ENCODE measurements at places on chromosomes 2 and 18.

- DNase-seq: no peak
Observed at GRCh38 chr18:50138181-50139064, 56.5 kb downstream of the MYO5B start.

- no peak for DNase-seq
Observed at GRCh38 chr2:20972110-20972509, 71.8 kb downstream of the APOB start.

DNA sequence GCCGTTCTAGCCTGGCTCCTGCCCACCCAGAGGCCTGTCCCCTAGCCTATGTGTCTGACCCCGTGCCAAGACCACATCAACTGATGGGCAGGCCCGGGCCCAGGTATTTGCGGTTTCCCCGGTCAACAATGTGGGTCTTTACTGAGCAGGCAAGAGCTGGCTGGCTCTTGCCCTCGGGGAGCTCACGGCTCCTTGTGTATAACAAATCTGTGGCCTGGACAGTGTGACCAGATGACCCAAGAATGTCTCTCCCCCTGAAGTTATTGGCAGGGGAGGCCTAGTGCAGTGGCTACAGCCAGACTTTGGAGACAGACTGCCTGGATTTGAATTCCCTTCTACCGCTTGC is 179.6 kb downstream of the KLHL29 start:
- no peak for DNase-seq

DNA sequence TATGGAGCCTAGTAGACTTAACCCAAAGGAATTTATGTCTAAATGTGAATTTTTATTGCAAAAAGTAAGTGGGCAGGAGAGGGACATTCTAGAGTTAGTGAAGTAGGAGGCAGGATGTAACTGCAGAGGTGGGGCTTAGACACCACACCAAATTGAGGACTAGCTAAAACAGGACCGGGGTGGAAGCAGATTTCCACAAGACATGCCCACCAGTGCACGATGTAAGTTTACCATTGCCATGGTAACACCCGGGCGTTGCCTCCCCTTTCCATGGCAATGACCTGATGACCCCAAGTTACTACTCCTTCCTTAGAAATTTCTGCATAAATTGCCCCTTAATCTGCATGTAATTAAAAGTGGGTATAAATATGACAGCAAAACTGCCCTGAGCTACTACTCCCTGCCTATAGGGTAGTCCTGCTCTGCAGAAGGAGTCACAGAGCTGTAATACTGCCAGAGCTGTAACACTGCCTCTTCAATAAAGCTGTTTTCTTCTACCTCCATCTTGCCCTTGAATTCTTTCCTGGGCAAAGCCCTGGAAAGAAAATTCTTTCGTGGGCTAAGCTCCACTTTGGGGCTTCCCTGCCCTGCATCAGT is 509.7 kb downstream of the ERBB4 start:
- DNase-seq: no peak

DNA sequence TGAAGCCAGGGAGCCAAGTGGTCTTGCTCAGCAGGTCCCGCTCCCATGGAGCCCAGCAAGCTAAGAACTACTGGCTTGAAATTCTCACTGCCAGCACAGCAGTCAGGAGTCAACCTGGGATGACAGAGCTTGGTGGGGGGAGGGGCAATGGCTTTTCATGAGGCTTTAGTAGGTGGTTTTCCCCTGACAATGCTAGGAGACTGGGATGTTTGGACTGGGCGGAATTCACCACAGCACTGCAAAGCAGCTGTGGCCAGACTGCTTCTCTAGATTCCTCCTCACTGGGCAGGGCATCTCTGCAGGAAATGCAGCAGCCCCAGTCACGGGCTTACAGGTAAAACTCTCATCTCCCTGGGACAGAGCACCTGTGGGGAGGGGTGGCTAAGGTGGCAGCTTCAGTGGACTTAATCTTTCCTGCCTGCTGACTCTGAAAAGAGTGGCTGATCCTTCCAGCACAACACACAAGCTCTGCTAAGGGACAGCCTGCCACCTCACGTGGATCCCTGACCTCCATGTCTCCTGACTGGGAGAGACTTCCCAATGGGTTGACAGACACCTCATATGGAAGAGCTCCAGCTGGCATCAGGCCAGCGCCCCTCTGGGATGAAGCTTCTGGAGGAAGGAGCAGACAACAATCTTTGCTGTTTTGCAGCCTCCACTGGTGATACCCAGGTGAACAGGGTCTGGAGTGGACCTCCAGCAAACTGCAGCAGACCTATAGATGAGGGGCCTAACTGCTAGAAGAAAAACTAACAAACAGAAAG is 349.7 kb upstream of the ST6GAL2 start:
- DNase-seq: no peak
